CD4-positive, alpha-beta memory T cell (primary cell): ENCODE measurements at places on chromosomes 6 and 20. TPM values are rescaled to one million over a fixed set of nuclear protein-coding genes. Genes with fewer than 3 reads are reported as not detected.

GRCh38 chr20:23097636-23098580 is 11.8 kb upstream of the CD93 start:
- no peaks in the 10 kb centered on the region for H3K36me3 ChIP-seq
- H3K4me1 ChIP-seq: no peaks in the 10 kb centered on the region
- H3K27me3 ChIP-seq: no peaks in the 10 kb centered on the region
- H3K4me3 ChIP-seq: no peak overlapping the region

GRCh38 chr6:5936140-5936539 is 70.6 kb downstream of the NRN1 start:
- H3K4me1 ChIP-seq: no peaks in the 10 kb centered on the region
- no peak for DNase-seq
- H3K27me3 ChIP-seq: peaks cover 4% of the 10 kb centered on the region
- H3K27ac ChIP-seq: no peak overlapping the region
- H3K4me3 ChIP-seq: no peak overlapping the region

- no peak overlapping the region for H3K27ac ChIP-seq
- no peak overlapping the region for H3K4me3 ChIP-seq
- H3K36me3 ChIP-seq: no peaks in the 10 kb centered on the region
- H3K27me3 ChIP-seq: no peaks in the 10 kb centered on the region
- H3K4me1 ChIP-seq: no peaks in the 10 kb centered on the region
- no peak for DNase-seq
Observed at GRCh38 chr20:10609276-10609675, 64.5 kb downstream of the JAG1 start.

DNA sequence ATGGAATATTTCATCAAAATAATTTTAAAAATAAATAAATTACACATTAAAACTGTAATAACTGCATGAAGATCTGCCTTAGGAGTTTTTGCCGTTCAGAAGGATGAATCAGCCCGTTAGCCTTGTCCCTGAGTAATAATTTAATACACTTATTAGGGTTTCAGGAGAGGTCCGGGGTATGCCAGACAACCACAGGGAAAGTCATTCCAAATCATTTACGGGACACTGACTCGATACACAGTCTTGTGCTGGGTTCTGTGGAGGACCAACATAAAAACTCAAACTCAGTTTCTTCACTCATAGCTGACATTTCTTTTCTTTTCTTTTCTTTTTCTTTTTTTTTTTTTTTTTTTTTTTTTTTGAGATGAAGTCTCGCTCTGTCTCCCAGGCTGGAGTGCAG is 735 bp upstream of the LY6G6F start:
- H3K4me1 ChIP-seq: peaks cover 27% of the 10 kb centered on the region
- H3K4me3 ChIP-seq: no peak overlapping the region
- H3K36me3 ChIP-seq: no peaks in the 10 kb centered on the region
- H3K27ac ChIP-seq: no peak overlapping the region
- no peak for DNase-seq

The PCK1 gene
- not detected for total RNA-seq

The FAM162B gene
- total RNA-seq: not detected
